ENCODE measurements at places on chromosomes 6 and 20.

GRCh38 chr6:33132081-33132524, 56.3 kb downstream of the HLA-DPB1 start:
- no peak for DNase-seq

- DNase-seq, result no peak
These were observed 50.2 kb downstream of the GFRA4 start for GRCh38 chr20:3612795-3613572.

- DNase-seq, result no peak
These were observed 312.9 kb downstream of the CDC5L start for GRCh38 chr6:44700422-44700821.

DNA sequence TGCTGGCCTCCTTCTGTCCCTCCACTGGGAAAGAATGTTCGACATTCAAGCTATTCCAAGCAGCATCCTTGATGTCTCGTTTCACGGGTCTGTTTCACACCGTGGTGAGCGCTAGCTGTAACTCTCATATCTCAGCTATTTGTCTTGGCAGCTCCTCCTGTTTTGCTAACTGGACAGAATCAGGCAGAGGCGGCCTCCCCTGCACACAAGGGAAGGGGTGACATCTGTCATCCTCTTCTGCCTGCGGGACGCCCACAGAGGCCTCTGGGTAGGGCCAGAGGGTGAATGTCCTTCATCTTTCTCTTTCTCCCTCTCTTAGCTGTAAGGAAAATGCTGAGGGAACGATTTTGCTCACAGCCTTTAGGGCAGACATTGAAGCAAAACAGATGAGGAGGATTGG, 232.8 kb upstream of the GMDS start:
- no peak for DNase-seq

DNA sequence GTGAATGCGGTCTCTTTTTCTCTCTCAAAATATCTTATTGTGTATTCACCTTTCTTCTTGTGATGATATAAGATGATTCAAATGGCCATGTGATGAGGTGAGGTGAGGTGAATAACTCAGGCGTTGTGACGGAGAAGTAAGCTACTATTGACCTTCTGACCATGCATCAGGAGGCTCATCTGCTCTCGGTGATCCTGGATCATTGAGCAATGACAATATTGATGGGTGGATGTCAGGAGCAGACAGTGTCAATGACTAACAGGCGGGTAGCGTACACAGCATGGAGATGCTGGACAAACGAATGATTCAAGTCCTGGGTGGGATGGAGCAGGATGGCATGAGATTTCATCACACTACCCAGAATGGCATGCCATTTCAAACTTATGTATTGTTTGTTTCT, 119.6 kb downstream of the PXDC1 start:
- no peak for DNase-seq

GRCh38 chr6:105097288-105097687, 82.5 kb downstream of the POPDC3 start:
- no peak for DNase-seq

DNA sequence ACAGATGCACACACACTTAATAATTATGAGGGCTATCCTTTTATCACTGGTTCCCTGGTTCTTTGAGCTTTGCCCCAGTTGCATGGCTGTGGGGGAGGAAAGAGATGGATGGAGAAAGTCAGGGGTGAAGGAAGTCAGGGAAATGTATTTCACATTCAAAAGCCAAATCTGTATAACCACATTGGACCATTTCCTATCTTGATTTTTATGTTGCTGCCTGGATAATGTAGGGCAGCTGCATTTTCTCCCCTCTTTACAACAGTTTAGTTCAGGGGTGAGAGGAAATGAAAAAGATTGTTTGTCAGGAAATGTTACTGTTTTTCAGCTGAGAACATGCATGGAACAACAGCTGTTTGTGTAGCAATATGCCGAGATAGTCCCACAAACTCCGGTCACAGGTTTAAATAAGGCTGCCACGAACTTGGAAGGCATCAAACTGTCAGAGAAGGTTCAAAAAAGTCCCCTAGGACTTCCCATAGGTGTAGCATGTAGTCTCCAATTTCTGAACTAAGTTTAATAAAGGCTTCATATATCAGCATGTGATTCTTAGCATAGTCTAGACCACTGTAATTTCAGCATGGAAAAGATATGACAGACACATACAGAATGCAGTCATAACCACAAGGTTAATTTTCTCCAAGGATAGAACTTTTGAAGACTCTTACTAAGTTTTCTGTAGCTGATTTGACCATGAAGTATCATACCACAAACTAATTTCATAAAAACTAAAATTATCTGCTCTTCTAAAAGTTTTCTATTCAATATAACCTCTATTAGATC, 82.1 kb upstream of the COL21A1 start:
- DNase-seq, result no peak

GRCh38 chr6:163536770-163537169, 122.3 kb downstream of the QKI start:
- DNase-seq, result no peak

DNA sequence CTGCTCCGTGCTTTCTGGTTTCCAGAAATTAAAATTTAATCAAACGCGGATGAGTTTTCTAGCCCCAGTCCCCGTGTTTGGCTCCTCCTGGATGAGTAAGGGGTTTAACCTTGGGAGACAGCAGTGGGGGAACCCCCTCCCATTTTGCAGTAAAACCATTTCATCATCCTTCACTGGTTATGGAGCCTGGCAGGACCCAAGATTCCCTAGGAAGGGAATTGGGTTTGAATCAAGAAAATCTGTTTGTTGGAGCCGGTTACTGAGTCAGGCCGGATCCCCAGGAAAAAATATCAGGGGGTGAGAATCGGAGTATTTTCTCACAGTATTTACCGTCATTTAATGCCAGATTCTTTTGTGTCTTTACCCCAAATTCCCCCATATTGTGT, 754 bp downstream of the YWHAB start:
- DNase-seq, result no peak

DNA sequence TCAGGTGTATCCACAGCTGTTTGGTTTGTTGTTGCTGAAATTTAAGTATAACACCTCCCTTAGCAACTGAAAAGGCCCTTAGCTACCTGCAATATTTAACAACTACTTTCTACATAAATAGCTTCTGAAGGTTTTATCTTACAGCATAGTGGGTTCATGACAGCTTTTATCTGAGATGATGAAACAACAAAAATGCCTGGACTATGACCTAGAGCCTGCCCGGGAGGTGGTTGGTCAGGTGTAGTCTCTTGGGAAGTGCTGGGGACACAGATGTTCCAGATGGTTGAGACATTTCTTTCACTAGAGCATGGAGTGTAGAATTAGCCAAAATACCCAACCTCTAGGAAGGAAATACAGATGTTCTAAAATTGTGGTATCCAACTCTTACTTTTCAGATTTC, 705.4 kb downstream of the MAFB start:
- no peak for DNase-seq
